ENCODE measurements at places on chromosomes 6 and 20.

GRCh38 chr20:63864545-63864977 lies 509 bp upstream of the TPD52L2 start:
- no peak for DNase-seq

GRCh38 chr6:124684621-124685020 lies 277.6 kb upstream of the RNF217 start:
- no peak for DNase-seq

DNA sequence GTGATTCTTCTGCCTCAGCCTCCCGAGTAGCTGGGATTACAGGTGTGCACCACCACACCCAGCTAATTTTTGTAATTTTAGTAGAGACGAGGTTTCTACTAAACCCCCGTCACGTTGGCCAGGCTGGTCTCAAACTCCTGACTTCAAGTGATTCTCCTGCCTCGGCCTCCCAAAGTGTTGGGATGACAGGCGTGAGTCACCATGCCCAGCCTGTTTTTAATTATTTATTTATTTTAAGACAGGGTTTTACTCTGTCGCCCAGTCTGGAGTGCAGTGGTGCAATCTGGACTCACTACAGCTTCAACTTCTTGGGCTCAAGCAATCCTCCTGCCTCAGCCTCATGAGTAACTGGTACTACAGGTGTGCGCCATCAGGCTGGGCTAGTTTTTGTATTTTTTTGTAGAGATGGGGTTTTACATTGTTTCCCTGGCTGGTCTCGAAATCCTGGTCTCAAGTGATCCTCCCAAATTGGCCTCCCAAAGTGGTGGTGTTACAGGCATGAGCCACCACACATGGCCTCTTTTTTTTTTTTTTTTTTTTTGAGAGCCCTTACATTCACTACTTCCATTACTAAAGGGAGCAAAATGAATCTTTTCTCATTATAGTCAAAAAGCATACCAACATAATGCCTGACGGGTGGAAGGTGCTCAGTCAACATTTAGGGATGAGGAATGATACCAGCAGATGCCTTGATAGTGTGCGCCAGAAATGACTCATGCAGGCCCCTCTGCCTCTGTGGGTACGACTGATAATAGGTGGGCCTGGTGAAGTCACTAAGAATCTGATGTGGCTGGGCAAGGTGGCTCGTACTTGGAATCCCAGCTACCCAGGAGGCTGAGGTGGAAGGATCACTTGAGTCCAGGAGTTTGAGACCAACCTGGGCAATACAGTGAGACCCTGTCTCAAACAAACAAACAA lies 17.8 kb upstream of the RALGAPB start:
- no peak for DNase-seq

GRCh38 chr6:111952274-111952673 lies 79.0 kb upstream of the FYN start:
- no peak for DNase-seq

GRCh38 chr6:24721461-24722215 lies 2.7 kb upstream of the C6orf62 start:
- no peak for DNase-seq

- no peak for DNase-seq
Measured at GRCh38 chr6:26332408-26332807, 32.6 kb upstream of the BTN3A2 start.

All from stimulated activated naive CD8-positive, alpha-beta T cell treated with anti-CD3 and anti-CD28 coated beads, Interleukin-15, Interleukin-2, amounts not matched to agents 100 U/mL and 50 U/mL, for 24 hours (primary cell).